ENCODE measurements at places on chromosomes 12 and 14. TPM values are rescaled to one million over a fixed set of nuclear protein-coding genes. Genes with fewer than 3 reads are reported as not detected.

DTX1 gene
- polyA plus RNA-seq, result 4.8 TPM

TSPAN9 gene
- polyA plus RNA-seq, result 0.32 TPM

ETFBKMT gene
- 2.7 TPM for polyA plus RNA-seq

CYP27B1 gene
- polyA plus RNA-seq, result 0.58 TPM

All from naive B cell (primary cell).